SK-N-SH (cell line): ENCODE measurements at places on chromosomes 11 and 22. TPM values are rescaled to one million over a fixed set of nuclear protein-coding genes. Genes with fewer than 3 reads are reported as not detected.

The RBM14 gene
- 17.6 and 19.8 TPM in 2 replicates for polyA plus RNA-seq

DNA sequence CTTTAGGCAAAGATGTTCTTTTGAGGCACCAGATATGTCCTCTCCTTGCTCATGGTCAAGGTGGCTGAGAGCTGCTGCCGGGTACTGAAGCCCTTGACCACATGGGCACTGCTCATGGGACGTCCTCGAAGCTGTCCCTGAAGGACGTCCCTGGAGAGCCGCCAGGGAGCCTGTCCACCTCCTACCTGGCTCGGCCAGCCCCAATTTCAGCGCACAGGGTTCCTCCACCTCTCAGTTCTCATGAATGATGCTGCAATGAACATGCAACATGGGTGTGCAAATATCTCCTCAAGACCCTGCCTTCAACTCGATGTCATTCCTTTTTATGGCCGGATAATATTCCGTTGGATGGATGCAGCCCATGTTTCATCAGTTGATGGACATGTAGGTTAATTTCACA lies 24.4 kb upstream of the TOLLIP start:
- no peak for DNase-seq

The PIWIL4 gene
- polyA plus RNA-seq, result 1.7 and 2.0 TPM in 2 replicates

The TLCD5 gene
- polyA plus RNA-seq, result 12.7 and 18.7 TPM in 2 replicates

The DBX1 gene
- polyA plus RNA-seq, result not detected in 2 replicates

DNA sequence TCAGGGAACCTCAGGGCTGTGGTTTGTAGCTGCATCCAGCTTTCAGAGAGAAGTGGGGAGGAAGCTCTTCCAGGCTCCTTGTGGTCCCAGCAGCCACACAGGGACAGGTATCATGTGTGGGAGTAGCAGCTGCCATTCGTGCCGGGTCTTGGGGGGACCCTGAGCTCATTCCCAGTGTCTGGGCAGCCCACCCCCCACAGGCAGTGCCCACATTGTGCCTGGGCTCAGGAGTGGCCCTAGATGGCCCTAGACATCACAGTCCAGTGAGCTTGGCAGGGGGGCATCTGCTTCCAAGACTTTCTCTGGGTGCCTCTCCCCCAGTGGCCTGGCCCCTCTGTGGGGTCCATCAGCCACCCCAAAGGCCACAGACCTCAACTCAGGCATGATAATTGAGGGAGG lies 619.7 kb downstream of the BRD1 start:
- DNase-seq, result no peak

- no peak for DNase-seq
These were observed 86.8 kb downstream of the BMAL1 start for GRCh38 chr11:13364388-13364787.

The OR52I2 gene
- not detected in 2 replicates for polyA plus RNA-seq

The H19 gene
- polyA plus RNA-seq, result 3.7 and 4.6 TPM in 2 replicates

DNA sequence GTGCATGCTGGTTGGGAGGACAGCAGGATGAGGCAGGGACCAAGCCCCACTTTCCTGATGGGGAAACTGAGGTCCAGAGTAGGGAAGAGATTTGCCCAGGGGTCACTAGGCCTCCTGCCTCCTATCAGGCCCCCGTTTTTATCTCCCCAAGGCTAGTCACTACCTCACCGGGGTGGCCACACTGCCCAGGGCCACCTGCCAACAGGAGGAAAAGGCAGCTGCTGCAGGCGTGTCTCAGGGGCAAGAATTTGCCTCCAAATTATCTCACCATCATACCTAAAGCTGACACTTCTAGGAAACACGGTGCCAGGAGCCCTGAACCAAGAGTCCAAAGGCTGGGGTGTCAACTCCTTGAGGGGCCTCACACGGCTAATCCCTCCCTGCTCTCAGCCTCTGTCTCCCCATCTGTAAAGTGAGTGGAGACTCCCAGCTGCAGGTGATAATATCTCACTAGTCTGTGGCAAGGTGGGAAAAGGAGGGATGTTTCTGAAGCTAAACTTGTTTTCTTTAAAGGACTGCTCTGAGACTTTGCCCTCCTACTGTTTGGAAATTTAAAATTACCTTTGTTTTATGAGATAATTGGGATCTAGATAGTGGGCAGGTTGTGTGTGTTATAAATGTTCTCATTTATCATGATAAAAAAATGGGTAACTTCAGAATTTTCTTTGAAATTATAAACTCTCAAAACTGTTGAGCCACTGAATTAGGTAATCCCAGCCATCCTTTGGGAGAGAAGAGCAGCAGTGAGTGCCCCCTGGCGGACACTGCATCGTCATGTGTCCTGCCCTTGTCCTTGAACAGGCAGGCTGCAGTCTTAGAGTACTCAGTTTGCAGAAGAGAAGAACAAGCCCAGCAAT lies 60.0 kb downstream of the MYO7A start:
- DNase-seq, result peak; percentile 90

The SOX6 gene
- polyA plus RNA-seq, result 0.03 and 0.05 TPM in 2 replicates

GRCh38 chr11:62468577-62468976 lies 49.7 kb downstream of the SCGB1A1 start:
- DNase-seq, result no peak

- DNase-seq, result peak; percentile 66
These were observed 13.5 kb upstream of the DTX4 start for GRCh38 chr11:59158206-59159068.

GRCh38 chr22:17337639-17338038 lies 31.6 kb upstream of the CECR2 start:
- no peak for DNase-seq

DNA sequence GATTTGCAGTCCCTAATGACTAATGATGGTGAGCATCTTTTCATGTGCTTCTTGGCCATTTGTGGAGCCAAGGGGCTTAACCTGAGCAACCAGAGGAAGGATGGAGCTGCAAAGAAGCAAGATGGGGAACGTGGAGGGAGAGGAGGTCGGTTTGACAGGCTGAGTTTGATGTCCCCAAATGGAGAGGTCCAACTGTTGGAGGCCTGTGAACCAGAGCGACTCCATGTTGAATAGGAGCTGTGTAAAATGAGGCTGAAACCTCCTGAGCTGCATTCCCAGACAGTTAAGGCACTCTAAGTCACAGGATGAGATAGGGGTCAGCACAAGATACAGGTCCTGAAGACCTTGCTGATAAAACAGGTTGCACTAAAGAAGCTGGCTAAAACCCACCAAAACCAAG lies 54.5 kb downstream of the RPS6KA4 start:
- no peak for DNase-seq

- DNase-seq, result no peak
These were observed 78.8 kb upstream of the HMGXB4 start for GRCh38 chr22:35178446-35178845.

DNA sequence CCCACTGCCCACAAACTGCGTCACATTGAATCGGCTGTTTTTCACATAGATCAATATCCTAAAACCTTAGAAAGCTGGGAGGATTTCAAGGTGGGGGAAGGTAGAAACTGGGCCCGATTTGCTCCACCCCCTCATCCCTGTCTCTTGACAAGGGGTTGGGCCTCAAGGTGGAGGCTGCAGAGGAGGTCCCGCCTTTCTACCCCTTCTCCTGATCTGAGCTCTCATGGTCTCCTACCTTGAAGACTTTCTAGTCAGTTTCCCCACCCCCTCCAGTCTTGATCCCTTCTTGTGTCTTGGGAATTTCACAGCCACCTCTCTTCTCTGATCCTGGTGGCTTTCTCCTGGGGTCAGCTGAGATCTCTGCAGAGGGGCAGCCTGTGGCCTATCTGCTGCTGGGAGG lies 4.5 kb upstream of the STARD10 start:
- no peak for DNase-seq

DNA sequence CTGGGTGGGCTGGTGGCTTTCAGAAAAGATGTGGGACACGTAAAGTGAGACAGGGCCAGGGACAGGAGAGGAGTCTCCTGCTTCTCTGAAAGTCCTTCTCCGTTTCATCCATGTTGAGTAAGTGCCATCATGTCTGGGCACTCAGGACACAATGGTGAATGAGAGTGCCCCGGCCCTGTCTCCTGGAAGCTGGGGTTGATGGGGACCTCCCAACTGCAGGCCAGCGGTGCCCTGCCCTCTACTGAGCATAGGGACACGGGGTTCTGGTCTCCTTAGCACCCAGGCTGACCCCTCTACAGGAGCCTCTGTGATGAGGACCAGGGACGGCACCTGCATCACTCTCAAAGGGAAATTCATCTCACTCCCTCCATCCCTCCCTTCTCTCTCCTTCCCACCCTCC lies 772.3 kb downstream of the BRD1 start:
- DNase-seq, result no peak

The NLRP6 gene
- not detected in 2 replicates for polyA plus RNA-seq

DNA sequence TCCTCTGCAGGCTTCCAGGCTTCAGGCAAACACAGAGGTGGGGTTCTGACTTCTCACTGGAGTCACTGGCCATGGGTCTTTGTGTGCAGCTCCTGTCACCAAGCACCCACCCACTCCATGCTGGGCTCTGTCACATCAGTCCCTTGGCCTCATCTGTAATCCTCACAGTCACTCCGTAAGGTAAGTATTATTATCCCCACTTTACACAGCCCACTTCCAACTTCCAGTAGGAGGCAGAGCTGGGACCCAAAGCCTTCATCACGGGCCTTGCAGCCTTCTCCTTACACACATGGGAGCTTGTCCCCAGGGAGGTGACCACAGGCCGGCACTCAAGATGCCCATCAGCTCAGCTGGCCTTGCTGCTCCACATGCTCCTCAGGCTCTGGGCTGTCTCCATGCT lies 266.7 kb upstream of the B3GAT1 start:
- DNase-seq, result no peak

- DNase-seq, result no peak
These were observed 20.0 kb upstream of the NUCB2 start for GRCh38 chr11:17256512-17256911.

The OR51B2 gene
- polyA plus RNA-seq, result not detected in 2 replicates

The SMC1B gene
- not detected in 2 replicates for polyA plus RNA-seq

DNA sequence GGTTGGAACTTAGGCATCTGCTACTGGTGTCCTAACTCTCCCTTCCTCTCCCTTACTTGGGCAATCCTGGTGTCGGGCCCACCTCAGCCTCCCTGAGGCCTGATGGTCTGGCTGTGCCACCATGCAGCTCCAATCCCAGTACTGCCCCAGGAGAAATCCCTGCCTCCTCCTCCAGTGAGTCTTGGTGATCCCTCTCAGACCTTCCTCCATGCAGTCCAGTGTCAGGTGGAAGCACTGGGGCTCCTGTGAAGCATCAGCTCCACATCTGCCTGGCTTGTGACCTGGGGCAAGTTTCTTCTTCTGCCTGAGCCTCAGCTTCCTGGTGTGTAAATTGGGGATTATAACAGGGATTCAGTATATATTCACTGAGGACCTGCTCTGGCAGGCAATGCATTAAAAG lies 1.8 kb upstream of the PELI3 start:
- DNase-seq, result no peak

The FIBIN gene
- polyA plus RNA-seq, result 0.55 and 0.66 TPM in 2 replicates

The ZNF70 gene
- polyA plus RNA-seq, result 0.77 and 0.80 TPM in 2 replicates

- no peak for DNase-seq
These were observed 1.5 kb upstream of the SOX10 start for GRCh38 chr22:37985751-37986281.

DNA sequence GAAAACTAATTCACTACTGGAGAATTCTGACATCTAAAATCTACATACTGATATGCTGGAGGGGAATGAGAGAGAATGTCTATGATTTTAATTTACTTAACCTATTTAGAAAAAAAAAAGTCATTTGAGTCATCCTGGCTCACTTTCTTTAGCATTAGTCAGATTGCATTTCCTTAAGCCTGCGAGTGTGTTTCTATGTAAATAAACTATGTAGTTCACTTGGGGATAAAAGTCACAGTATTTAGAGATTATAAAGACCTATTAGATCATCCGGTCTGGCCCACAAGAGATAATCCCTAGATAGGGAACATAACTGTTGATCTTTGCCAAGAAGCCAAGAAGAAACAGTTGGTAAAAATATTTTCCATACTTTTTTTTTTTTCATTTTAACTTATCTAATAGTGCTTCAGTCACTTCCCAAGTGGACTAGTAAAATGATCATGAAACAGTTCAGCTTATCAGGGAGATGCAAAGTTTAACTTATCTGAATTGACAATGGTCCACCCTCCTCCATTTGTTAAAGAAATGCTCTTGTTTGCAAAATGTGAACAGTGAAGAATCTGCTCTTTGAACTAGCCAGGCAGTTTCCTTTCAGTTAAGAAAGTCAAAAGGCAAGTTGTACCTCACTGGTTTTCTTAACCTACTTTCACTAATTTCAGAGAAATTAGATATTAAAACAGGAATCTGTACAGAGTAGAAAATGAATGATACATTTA lies 21.2 kb upstream of the BLID start:
- DNase-seq, result no peak

DNA sequence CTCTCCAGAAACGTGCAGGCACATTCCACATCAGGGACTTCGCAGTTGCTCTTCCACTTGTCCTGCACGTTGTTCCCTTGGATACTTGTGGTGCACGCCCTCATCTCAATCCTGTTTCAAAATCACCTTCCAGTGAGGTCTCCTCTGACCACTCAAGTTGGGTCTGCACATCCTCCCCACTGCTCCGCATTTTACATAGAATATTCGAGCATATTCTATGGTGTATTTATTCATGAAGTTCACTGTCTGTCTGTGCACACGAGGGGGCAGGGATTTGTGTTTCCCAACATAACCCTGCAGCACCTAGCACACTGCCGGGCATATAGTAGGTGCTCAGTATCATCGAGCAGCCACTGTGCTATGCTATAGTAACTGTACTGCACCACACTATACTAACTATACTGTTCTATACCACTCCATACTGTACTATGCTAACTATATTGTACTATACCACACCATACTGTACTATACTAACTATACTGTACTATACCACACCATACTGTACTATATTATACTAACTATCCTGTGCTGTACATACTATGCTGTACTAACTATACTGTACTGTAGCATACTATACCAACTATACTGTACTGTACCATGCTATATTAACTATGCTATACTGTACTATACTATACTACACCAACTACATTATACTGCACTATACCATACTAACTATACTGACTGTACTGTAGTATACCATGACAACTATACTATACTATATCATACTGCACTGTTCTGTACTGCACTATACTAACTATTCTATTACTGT lies 30.3 kb downstream of the ELF5 start:
- DNase-seq, result no peak

DNA sequence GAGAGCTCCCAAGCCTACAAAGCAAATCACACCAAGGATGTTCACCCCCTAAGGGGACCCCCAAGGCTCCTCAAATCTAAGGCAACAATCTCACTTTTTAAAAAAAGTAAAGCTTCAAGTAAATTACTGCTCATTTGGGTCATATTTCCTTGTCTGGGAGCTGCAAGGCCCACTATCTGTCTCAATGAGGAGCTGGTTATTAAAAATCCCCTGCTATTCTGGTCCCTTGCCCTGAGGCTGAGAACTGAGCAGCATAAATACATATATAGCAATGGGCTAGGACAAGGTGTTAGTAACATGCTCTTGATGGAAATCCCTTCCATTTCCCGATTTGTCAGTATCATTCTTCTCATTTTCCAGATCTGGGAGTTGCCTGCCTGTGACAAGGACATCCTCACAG lies 119.2 kb downstream of the ETS1 start:
- DNase-seq, result no peak

GRCh38 chr11:134506046-134506445 lies 94.0 kb upstream of the B3GAT1 start:
- DNase-seq, result no peak

The JAML gene
- not detected in 2 replicates for polyA plus RNA-seq

GRCh38 chr11:27373856-27374602 lies 11.0 kb upstream of the CCDC34 start:
- DNase-seq, result no peak

GRCh38 chr11:6481012-6481923 lies at the start of the genes ARFIP2 and TIMM10B:
TSS of gene ARFIP2 (minus strand) at chr11:6481331. CDS start at chr11:6480421, 910 bp downstream.
TSS of gene TIMM10B (plus strand) at chr11:6481501. CDS start at chr11:6481517, 16 bp downstream.
- peak; percentile 96 for DNase-seq

The GGT5 gene
- 3.3 and 4.6 TPM in 2 replicates for polyA plus RNA-seq

The WBP2NL gene
- polyA plus RNA-seq, result 0.07 and 0.19 TPM in 2 replicates

- no peak for DNase-seq
These were observed 441.2 kb upstream of the ANO3 start for GRCh38 chr11:25890626-25891260.

The TUB gene
- polyA plus RNA-seq, result 11.3 and 16.9 TPM in 2 replicates
